ENCODE measurements at places on chromosomes 6 and 20.

GRCh38 chr6:105102186-105102585 lies 77.6 kb downstream of the POPDC3 start:
- DNase-seq = no peak

- DNase-seq = no peak
These were observed 32.4 kb upstream of the TCP11 start for GRCh38 chr6:35173427-35174087.

GRCh38 chr20:7291323-7291943 lies 523.9 kb downstream of the BMP2 start:
- no peak for DNase-seq

- DNase-seq = no peak
These were observed 10.6 kb upstream of the BAK1 start for GRCh38 chr6:33590531-33591198.

- no peak for DNase-seq
These were observed 79.1 kb upstream of the PTPN1 start for GRCh38 chr20:50431066-50431450.

DNA sequence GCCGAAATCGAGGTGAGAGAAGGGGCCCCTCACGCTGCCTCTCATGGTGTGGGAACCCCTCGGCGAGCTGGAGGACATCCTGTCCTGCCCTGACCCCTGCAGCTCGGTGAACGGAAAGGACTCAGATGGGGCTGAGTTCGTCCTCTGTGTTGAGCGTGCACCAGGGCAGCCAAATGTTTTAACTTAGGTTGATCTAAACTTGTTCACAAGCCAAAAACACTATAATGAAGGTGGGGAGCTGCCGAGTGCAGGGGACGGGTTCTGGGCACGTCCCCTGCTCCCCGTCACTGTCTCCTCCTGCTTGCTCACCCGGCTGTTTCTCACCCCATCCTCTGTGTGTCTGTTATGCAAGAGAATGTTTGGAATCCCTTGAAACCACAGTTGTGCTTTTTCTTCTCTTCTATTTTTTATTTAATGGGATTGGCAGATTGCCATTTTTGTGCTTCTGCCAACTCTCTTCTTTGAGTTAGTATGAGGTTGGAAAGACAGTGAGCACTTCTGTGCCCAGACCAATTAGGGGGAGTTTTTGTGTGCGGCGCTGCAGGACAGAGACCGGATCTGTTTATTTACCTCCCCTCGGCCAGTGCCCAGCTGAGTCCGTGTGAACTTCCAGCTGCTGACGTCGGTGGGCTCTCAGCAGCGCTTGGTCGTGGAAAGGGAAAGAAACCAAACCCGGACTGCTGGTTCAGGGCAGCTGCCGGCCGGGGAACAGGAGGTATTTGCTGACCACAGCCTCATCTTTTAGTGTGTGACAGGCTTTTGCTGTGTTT lies 158.1 kb downstream of the DTNBP1 start:
- peak; percentile 78 for DNase-seq

DNA sequence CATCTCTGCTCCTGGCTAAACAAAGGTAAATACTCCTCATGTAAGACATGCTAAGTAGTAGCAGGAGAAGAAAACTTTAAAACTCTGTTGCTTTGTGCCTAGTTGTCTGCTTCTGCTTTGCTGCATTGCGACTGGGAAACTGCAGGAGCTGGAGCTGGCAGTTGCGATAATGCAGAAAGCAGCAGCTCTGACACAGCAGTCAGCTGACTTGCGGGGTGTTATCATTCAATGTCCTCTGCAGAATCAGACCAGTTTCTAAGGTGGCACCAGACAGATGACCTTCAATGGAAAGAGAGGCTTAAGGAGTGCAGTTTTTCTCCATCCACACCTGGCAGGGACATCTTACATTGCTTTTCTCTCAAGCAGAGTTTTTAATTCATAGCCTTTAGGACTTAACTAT lies 69.9 kb upstream of the SOX4 start:
- no peak for DNase-seq

DNA sequence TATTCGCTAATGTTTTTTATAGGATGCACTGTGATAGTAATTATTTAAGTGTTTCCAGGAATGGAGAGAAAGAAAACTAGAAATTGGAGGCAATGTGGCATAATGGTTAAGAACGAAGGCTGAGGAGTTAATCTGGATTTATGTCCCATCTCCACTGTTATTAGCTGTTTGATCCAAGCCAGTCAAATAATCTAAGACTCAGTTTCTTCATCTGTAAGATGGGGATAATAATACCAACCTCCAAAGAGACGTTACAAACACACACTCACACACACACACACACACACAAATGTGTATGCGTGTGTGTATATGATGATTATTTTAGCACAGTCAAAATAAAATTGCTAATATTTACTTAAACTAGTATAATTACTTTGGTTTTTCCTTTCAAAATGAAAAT lies 36.9 kb upstream of the TPD52L1 start:
- DNase-seq = no peak

- DNase-seq = no peak
These were observed 4.4 kb upstream of the VIP start for GRCh38 chr6:152746172-152746553.

DNA sequence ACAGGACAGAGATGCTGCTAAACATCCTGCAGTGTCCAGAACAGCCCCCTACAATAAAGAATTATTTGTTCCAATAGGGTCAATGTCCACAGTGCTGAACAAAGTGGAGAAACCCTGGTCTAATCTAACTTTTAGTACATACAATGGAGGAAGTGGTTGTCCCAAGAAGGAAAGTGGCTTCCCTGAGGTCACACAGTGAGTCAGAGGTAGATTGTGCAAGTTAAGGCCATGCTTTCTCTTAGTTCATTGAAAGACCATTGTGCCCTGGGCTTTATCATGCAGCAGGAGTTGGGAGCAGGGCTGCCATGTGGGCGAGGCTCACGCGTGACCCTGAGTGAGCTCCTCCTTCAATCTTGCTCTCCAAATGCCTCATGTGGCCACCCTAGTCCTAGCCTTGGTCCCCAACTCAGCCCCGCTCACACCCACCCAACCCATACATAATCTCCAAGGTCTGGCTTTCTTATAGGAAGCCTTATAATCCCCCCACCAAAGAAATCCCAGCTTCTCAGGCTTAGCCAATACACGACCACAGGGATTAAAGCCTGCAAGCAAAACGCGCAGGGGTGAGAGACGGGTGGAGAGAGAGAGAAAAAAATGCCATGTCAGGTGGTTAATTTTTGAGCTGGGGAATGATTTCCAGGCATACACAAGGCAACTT lies 19.9 kb downstream of the SLC13A3 start:
- no peak for DNase-seq

- DNase-seq = no peak
These were observed 5.1 kb upstream of the LAMP5 start for GRCh38 chr20:9509246-9509645.

GRCh38 chr20:50577175-50578018 lies 67.2 kb downstream of the PTPN1 start:
- DNase-seq = no peak

- DNase-seq = no peak
These were observed 14.0 kb upstream of the KCNK15 start for GRCh38 chr20:44731657-44732056.

DNA sequence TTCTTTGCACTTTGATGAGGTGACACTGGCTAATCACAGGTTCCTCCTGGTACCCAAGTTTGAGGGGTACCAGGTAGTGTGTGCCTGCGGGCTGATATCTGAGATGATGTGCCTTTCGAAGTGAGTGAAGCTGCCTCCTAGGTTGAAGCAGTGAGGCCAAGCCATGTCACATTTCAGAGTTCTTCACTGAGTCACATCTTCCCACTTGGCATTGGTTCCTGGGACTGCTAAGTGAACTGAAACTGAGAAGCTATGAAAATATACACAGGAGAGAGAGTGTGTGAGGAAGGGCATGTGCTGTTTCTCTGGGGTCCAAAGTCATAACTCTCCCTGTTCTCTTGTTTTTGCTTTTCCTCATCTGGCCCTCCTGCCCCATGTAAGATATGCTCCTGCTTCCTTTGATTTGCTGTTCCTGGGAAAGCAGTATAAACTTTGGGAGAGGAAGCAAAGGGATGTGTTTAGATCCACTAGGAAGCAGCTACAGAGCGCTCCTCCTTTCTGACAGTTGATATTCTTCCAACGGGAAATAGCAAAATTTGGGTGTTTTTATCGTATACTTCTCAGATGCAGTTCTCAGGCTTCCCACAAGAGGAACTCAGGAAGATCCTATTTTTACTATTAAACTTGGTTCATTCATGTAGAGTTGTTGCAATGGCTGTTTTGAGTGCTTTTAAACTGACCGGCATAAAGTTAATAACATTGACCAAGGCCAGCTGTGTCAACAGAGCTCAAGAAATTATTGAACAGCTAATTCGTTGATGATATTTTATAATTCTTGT lies 153.7 kb downstream of the MOXD1 start:
- DNase-seq = no peak

DNA sequence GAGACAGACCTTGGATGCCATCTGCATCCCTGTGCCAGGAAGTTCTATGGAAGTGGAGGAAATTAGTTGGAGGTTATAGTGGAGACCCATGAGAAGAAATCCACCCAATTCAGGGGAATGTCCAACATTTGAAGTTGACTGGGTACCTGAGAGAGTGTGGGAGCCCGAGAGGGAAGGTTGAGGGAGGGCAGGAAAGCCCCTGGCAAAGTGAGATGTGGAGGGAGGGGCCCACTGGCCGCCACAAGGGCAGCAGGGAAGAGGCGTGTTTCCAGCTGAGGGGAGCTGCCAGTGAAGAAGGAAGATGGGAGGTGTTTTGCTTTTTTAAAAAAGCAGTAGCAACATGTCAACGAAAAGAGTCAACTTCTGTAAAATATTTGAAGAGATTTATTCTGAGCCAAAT lies 16.3 kb upstream of the SERPINB9 start:
- DNase-seq = no peak

DNA sequence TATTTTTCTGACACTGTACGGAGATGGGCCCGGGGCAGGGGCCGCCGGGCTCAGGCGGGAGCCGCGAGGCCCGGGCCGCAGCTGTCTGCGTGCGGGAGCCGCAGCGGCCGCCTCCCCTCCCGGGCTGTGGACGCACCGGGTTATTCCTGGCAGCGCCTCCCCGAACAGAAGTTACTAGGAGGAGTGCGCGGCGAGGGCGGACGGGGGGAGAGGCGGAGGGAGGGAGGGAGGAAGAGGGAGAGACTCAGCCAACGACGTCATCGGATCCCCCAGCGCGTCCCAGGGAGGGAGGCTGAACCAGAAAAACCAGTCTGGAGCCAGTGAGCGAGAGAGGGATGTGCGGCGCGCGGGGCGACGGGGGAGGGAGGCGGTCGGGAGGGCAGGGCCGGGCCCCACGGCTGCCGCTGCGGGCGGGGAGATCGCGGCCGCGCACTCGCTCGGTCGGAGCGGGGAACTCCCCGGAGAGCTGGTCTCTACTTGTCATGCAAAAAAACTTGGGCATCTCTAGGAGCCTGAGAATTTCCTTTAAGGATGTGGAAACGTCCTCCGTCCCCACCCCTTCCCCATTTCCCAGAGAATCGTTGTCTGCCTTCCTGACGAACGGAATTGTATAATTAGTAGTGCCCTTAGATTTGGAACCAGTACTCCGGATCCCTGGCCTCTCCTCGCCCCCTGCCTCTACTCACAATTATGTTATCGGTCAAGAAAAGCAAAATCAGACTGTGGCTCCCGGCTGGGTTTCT lies 1.4 kb upstream of the HIVEP2 start:
- peak; percentile 99 for DNase-seq

DNA sequence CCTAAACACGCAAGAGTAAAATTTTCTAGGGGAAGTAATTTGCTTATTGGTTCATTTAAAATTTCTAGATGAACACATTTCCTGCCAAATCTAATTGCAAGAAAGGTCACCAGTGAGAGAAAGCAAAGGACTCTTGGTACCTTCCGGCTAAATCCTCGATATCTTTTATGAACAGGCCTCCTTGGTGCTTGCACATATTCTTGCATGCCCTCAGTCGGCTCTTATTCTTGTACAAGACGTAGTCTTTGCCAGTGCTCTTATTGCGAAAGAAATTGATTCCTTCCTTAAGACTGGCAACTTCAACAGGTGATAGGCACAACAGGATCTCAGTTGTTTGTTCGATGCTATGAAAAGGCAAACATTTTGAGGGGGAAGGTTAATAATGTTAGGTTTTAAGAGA lies 141.7 kb upstream of the CARMIL1 start:
- DNase-seq = no peak

DNA sequence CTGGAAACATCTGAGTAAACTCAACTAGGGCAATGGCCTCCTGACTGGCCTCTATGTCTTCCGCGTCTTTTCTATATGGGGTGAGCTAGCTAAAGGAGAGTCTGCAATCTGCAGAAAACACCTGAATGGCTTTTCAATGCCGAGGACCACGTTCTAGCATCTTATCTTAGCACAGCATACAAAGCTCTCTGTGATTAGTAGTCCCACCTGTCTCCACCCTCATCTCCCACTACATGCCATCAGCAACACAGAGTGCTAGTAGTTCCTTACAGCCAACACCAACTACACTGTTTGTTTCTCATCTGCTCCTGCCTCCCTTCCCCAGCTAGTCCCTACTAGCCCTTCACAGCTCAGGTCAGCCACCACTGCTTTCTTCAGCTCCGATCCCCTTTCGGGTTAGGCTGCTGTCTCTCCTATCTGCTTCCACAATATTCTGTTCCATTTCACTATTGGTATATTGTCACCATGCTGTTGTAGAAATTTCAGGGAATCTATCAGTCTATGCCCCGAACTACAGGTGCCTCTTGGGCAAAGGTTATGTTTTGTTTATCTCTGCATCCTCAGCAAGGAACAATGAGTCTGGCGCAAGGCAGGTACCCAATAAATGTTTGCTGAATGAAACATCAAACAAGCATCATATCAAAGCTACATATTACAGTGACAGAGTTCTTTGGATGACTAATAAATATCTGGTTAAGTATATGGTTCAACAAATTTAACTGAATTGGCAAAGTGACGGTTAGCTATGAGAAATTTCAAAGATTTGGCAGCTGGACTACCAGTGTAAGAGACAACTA lies 12.2 kb downstream of the LYRM4 start:
- no peak for DNase-seq

DNA sequence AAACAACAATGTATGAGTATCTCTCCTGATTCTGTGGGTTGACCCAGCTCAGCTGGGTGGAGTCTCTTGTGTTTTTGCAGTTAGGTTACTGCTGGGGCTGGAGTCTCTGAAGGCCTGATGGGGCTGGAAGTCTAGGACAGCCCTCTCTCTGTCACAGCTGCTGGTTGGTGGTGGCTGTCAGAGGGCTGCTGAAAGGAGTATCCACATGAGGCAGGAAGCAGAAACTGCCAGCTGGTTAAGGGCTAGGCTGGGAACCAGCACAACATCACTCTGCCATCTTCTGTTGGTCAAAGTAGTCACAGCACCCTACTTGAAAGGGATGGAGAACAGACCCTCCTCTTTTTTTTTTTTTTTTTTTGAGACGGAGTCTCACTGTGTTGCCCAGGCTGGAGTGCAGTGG lies 10.0 kb upstream of the PACSIN1 start:
- no peak for DNase-seq

- DNase-seq = no peak
These were observed 95.6 kb upstream of the SUPT3H start for GRCh38 chr6:45473121-45473993.

DNA sequence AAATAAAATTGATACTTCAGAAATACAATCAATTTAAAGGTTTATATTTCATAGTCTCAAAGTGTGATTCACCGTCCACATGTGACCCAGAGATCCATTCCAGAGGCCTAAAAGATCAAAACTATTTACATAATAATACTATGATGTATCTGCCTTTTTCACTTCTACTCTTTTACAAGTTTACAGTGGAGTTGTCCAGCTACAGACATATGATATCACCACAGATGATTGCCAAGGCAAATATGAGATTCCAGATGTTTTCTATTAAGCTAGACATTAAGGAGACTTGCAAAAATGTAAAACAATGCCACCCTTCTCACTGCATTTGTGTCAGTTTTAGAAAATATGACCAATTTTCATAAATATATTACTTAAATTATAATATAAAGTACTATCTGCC lies 443.7 kb downstream of the GJA1 start:
- DNase-seq = no peak

GRCh38 chr6:7085911-7086310 lies 21.9 kb upstream of the RREB1 start:
- peak; percentile 32 for DNase-seq
